Upper lobe of left lung (tissue), 6 donors: ENCODE measurements at places on chromosomes 5 and 9. TPM values are rescaled to one million over a fixed set of nuclear protein-coding genes. Genes with fewer than 3 reads are reported as not detected.

DNA sequence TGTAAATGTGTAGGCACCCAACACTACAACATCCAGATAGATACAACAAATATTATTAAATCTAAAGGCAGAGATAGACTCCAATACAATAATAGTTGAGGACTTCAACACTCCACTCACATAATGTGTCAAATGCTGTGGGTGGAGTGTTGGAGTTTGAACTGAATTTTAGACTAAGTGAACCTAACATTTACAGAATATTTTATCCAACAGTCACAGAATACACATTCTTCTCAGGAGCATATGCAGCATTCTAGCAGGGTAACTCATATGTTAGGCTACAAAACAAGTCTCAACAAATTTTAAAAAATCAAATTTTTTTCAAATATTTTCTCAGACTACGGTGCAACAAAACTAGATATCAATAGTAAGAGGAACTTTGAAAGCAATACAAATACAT lies 648.7 kb upstream of the CDH18 start:
- DNase-seq, result no peak

DNA sequence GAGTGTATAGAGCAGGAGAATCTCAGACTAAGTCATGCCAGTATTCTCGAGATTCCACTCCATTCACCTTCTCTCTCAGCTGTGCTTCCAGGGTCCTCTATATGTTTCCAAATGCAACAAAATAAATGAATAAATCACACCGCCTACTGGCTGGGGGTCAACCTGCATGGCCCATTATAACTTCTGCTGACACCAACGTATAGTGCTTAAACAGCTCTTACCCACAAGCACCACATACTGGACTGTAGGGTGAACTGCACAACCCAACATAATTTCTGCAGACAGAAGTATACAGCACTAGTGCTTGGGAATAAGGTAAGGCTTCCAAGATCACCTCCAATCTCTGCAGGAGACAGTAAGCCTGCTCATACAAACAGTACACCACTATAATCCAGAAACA lies 33.1 kb upstream of the HTR4 start:
- no peak for DNase-seq

Gene HSPA4
- 58.8 TPM for total RNA-seq

DNA sequence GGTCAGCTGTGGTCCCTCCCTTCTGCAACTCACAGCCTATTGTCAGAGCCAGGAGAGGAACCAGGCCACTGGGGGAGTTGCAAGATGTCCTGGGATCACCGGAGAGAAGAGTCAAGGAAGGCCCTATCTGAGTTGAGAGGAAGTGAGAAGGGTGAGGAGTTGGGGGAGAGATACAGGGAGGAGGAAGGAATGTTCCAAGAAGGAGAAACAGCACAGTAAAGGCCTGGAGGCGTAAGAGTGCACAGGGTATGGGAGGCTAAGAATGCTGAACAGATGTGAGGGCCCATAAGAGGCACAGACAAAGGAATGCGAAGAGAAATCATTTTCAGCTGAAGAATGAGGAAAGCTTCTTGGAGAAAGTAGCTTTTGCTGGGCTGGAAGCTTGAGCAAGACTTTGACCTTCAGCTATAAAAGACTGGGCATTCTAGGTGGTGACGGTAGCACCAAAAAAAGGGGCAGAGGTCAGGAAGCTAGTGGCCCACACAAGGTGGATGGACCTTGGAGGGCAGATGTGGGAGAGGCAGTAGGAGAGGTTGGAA lies 21.6 kb upstream of the CSF1R start:
- DNase-seq, result no peak

DNA sequence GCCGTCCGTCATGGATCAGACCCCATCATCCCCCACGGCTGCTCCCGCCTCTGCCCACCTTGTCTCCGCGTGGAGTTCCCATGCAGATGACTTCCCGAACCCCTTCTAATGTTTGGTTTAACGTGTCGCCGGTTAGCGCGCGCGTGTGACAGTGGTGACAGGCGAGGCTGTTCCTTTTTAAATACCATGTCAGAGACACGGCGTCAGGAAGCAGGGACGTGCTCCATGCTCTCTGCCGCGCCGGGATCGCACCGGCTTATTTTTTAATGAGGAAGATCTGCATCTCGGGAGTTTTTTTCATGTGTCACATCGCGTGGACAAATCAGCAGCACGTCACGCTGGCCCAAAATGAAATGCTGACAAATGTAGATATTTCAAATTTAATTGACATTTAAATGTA lies 35.9 kb downstream of the CRB2 start:
- no peak for DNase-seq

- no peak for DNase-seq
Observed at GRCh38 chr9:104435059-104435458, 69.0 kb upstream of the OR13F1 start.

GRCh38 chr9:18317896-18318295 lies 156.1 kb upstream of the ADAMTSL1 start:
- no peak for DNase-seq

GRCh38 chr5:31086839-31087415 lies 106.6 kb upstream of the CDH6 start:
- DNase-seq, result no peak

GRCh38 chr5:11007269-11007870 lies 246.3 kb upstream of the DAP start:
- no peak for DNase-seq

DNA sequence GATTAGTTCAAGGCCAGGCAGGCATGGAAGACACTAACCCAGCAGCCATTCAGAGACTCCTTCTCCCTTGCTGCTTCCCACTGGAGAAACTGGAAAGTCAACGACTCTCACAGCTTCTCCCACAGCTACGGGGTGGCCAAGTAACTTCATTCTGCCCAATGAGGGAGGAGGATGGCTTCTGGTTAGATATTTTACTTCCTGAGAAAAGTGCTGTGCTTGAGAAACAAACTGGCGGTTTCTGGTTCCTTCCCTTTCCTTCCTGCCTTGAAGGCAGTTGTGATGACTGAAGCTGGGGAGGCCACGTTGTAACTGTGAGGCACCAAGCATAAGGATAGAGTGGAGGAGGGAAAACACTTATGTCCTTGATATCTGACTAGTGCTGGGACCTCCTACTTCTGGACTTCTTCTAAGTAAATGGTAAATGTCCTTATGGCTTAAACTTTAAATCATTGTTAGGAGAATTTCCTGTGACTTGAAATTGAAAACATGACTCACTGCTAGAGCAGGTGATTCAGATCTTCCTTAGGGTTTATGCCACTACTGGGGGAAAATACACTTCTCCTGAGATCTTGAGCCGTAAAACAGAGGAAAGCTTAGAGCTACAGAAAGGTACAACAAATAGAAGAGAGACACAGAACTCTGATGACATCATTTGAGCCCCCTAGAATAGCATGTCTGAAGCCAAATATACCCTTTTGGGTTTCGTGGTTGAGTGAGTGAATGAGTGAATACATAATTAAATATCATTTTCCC lies 3.1 kb upstream of the GNPDA1 start:
- DNase-seq, result no peak

Gene ANKDD1B
- total RNA-seq, result 4.0 TPM

Gene IRGM
- 0.71 TPM for total RNA-seq

Gene OSMR
- total RNA-seq, result 64.4 TPM

GRCh38 chr9:114856215-114856941 lies 50.5 kb upstream of the TNFSF15 start:
- DNase-seq, result no peak

- no peak for DNase-seq
Observed at GRCh38 chr9:113520109-113520642, 56.6 kb downstream of the RGS3 start.

Gene IFNE
- not detected for total RNA-seq

- no peak for DNase-seq
Observed at GRCh38 chr5:142441616-142442015, 116.8 kb upstream of the SPRY4 start.

GRCh38 chr5:60338846-60339245 lies 361.1 kb downstream of the DEPDC1B start:
- DNase-seq, result no peak

- no peak for DNase-seq
Observed at GRCh38 chr5:91281401-91281800, 101.7 kb downstream of the ARRDC3 start.

Gene GRIN3A
- total RNA-seq, result not detected

Gene HSD17B3
- total RNA-seq, result 1.0 TPM

Gene MZB1
- total RNA-seq, result 30.7 TPM

DNA sequence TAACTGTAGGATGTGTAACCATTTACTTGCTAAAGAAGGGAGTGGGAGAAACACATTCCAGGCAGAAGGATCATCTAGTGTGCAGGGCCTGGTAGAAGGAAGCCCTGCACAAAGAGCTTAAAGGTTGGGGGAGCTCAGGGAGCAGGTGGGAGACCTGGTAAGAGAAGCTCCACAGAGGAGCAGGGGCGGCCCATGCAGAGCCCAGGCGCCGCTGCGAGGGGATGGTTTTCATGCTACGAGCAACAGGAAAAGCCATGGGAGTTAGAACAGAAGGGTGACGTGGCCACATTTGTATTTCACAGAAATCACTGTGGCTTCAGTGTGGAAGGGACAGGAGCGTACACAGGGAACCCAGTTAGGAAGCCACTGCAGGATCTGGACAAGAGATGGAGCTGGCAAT lies 73.1 kb downstream of the PDE6A start:
- peak; percentile 50 for DNase-seq

- no peak for DNase-seq
Observed at GRCh38 chr5:68540798-68541590, 325.4 kb downstream of the PIK3R1 start.

DNA sequence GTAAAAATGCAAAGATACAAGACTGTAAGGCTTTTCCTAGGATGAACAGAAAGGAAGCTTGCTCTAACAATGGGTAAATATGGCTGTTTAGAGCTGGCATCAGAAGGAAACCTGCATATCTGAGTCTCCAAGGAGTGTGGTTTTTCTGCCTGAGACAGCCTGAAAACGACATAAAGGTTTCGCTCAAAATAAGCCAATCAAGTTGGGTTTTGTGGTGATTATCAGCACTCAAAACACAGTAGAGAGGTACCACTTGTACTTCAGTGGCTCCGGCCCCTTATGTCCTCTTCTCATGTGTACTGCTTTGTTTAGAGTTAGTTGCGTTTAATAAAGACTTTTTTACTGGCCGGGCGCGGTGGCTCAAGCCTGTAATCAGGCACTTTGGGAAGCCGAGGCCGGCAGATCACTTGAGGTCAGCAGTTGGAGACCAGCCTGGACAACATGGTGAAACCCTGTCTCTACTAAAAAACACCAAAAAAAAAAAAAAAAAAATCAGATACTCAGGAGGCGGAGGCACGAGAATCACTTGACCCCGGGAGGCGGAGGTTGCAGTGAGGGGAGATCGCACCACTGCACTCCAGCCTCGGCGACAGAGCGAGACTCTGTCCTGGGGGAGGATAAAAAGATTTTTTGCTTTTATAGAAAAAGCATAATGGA lies 39.4 kb downstream of the KLF9 start:
- peak; percentile 34 for DNase-seq

Gene TMEM174
- not detected for total RNA-seq

Gene LAMC3
- total RNA-seq, result 6.7 TPM

DNA sequence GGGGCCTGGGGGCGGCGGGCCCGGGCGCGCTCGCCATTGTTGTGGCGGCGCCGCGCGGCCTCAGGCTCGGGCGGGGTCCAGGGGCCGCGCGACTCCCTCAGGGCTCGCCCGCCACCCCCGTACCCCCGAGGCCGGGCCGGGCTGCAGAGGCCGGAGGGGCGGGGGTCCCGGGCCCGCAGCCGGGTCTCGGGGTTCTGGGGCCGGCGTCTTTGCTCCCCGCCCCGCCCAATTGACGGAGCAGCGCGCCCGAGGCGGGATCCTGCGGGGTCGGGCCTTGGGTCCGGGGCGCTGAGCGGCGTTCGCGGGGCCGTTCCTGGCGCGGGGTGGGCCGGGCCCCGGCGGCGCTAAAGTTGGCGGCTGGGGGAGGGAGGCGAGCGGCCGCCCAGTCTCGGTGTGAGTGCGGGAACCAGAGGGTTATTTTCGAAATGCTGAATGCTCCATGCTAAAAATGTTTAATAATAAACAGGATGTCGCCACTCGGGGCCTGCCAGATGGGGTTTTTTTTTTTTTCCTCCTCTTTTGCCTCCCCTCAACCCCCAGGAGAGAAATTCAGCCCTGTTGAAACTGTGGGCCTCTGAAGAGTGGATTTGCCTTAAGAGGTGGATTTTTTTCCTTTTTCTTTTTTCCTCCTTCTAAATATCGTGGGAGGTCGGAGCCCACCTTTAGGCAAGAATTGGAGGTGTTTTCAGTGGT lies 724 bp downstream of the PRRC2B start:
- peak; percentile 44 for DNase-seq

- no peak for DNase-seq
Observed at GRCh38 chr9:90189306-90189705, 453.3 kb downstream of the DIRAS2 start.

- no peak for DNase-seq
Observed at GRCh38 chr5:33277061-33277650, 163.6 kb upstream of the TARS1 start.

DNA sequence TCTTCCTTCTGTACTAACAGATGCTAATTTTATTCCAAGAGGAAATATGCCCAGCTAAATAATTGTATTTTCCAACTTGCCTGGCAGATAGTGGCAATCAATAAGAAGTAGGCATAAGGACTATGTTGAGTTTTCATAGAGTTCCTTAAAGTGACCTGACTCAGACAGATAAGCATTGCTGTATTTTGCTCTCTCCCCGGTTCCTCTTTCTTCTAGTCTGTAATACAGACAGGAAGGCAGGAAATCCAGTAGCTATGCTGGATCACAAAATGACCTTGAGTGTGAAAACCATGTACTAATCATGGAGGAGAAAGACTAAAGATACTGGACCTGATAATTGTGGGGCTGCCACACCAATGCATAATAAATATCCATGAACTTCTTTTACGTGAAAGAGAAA lies 701.7 kb downstream of the CETN3 start:
- DNase-seq, result no peak
